ENCODE measurements at places on chromosomes 2 and 18.

- ATAC-seq, result no peak
Measured at GRCh38 chr2:45345331-45346234, 265.5 kb downstream of the SRBD1 start.

GRCh38 chr2:12116228-12116750 is 369.9 kb downstream of the LPIN1 start:
- ATAC-seq, result no peak

- no peak for ATAC-seq
Measured at GRCh38 chr18:7336623-7337022, 105.7 kb downstream of the LRRC30 start.

GRCh38 chr2:174177316-174177890 is 70.9 kb downstream of the OLA1 start:
- ATAC-seq, result no peak

GRCh38 chr2:116717832-116718231 is 1096.7 kb upstream of the DDX18 start:
- ATAC-seq, result no peak

DNA sequence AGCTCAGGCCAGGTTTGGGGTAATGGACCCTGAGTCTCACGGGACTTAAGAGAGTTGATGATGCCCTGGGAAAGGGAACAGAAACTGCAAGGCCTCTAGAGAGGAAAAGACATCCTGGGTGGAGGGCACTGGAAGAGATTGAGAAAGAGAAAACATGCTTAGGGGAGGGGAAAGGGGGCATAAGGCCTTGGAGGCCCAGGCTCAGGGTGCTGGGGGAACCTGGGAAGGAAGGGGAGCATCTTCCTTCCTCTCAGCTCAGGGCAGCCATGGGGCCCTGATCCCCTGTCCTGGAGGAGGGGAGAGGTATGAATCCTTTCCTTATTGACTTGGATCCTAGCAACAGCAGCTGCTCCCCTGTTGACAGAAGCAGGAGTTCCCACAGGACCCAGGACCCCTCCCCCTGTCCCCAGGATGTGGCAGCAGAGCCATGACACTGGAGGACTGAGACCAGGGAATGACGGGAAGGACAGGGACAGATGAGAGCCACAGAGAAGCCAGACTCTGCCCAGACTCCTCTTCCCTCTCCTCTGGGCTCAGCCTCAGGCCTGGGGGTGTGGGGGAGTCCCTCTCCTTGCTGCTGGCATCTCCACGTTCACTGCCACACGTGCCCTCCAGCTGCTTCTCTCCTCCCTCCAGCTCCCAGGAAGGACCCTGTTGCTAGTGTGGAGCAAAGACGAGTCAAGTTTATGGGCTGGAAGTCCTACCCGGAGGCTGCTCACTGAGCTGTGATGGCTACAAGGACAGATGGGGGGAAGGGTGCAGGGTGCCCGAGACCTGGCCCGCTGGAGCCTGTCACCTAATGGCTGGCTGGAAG is 815 bp downstream of the GPBAR1 start:
- ATAC-seq, result no peak

GRCh38 chr18:31942291-31942998 is 483 bp downstream of the TRAPPC8 start:
- peak; percentile 67 for ATAC-seq

GRCh38 chr2:240143801-240144648 is 3.6 kb upstream of the OTOS start:
- peak; percentile 97 for ATAC-seq

DNA sequence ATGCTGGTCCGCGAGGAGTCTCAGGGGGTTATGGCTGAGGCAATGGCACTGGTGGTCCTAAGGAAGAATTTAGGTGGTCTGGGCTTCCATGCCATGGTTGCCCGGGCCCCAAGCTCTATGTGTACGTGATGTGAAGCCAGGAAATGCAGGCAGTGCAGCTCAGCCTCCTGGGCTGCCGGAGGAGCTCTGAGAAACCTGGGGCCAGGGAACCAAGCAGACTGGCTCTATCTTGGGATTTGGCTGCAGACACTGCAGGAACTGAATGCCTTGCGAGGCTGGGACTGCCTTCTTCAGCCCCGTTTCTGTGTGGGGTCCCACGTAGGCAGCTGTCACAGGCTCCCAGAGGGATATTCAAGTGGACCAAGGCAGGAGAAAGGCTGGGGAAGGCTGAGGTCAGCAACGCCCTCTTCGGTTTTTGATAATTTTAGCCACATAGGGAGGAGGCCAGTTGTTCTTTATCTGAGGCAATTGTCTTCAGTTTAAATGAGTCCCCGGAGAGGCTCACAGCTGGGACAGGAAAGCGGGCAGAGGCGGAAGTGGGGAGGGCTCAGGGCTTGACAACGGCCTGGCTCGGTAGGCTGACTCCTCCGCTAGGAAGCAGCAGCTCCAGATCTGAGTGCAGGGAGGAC is 77.7 kb downstream of the RHOB start:
- ATAC-seq, result no peak

- ATAC-seq, result no peak
Measured at GRCh38 chr2:86703704-86704361, 16.3 kb upstream of the RMND5A start.

DNA sequence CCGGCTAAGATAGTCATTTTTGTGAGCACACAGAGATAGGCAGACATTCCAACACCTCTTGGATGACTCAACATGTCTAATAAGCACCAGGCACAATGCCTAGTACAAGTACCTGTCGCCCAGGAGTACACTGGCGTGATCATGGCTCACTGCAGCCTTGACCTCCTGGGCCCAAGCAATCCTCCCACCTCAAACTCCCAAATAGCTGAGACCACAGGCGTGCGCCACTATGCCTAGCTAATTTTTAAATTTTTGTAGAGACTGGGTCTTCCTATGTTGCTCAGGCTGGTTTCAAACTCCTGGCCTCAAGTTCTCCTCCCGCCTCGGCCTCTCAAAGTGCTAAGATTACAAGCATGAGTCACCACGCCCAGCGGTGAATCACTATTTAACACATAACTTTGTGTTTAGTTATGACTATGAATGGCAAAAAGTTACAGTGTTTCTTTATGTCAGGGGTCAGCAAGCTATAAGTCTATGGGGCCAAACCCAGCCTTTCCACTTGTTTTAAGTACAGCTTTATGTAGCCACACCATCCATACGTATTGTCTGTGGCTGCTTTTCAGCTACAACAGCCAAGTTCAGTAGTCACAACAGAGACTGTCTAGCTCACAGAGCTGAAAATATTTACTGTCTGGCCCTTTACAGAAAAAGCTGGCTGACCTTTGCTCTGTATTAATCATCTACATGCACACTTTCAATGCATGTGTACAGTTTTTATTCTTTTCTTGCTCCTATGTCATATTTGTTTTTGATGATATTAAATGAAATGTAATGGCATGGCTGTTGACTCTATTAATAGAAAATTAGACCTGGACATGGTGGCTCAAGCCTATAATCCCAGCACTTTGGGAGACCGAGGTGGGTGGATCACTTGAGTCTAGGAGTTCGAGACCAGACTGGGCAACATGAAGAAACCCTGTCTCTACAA is 18.7 kb downstream of the ORC2 start:
- peak; percentile 90 for ATAC-seq

GRCh38 chr2:10253596-10254372 is 48.9 kb upstream of the HPCAL1 start:
- ATAC-seq, result no peak

DNA sequence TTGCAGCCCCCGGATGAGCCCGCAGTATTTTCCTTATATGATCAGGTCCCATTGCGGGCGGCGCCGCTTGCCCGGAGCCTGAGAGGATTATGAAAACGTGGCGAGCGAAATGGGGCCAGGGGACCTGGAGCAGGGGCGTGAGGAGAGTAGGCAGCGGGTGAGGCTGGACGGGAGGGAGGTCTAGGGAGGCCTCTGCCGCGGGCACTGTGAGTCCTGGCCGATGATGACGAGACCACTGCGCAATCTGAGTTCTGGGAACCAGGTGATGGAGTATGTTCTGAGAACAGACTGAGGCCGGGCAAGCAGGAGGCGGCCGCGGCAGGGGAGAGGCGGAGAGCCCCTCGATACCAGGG is 790 bp upstream of the ACAA2 start:
- peak; percentile 65 for ATAC-seq

- ATAC-seq, result peak; percentile 63
Measured at GRCh38 chr2:63743170-63743981, 98.3 kb upstream of the UGP2 start.
